ENCODE measurements at places on chromosomes 1 and 21.

GRCh38 chr1:27116232-27116631 is 38.7 kb downstream of the SLC9A1 start:
- no peak for DNase-seq

DNA sequence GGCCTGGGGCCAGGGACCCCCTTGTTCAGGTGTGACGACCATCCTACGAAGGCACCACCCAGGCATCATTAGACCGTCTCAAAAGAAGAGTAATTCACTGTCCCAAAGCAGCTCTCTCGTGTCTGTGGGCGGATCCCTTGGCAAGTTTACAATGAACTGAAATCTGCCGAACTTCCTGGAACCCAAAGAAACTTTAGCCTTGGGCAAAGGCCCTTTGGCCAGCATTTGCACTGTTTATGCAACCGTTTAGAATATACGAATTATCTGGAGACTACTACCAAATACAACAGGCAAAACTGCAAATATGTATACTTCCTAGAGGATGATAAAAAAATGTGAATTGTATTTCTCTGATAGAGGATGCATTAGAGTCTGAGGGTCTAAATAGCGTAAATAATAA is 1.4 kb upstream of the SOD1 start:
- DNase-seq = no peak

DNA sequence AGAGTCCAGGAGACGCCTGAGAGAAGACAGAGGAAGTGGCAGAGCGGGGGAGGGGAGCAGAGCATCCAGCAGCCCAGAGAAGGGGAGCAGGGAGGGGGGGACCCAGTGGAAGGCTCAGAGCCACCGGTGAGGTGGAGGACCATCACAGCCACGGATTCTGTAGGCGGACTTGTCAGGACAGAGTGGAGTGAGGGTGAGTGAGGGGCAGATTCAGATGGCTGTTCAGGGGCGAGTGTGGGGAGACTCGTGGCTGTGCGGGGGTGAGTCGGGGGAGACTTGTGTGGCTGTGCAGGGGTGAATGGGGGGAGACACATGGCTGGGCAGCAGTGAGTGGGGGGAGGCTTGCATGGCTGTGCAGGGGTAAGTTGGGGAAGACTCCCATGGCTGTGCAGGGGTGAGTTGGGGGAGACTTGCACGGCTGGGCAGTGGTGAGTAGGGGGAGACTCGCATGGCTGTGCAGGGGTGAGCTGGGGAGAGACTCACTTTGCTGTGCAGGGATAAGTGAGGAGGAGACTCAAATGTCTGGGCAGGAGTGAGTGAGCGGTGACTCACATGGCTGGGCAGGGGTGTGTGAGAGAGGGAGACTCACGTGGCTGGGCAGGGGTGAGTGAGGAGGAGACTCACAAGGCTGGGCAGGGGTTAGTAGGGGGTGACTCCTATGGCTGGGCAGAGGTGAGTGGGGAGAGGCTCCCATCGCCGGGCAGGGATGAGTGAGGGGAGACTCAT is 56.8 kb upstream of the ABCG1 start:
- DNase-seq = no peak

- no peak for DNase-seq
These were observed 342.1 kb downstream of the DSCAM start for GRCh38 chr21:40504825-40505224.

- no peak for DNase-seq
These were observed 28.1 kb downstream of the ERI3 start for GRCh38 chr1:44326821-44327465.

DNA sequence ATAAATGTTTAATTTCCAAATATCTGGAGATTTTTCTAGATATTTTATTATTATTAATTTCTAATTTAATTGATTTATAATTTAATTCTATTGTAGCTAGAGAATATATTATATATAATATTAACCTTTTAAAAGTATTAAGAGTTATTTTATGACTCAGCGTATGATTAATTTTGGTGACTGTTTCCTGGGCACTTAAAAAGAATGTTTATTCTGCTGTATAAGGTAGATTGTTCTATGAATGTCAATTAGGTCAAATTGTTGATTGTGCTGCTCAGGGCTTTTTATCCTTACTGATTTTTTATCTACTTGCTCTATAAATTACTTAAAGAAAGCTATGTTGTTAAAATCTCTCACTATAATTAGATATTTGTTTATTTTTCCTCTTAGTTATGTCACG is 20.1 kb upstream of the GJA8 start:
- DNase-seq = no peak

DNA sequence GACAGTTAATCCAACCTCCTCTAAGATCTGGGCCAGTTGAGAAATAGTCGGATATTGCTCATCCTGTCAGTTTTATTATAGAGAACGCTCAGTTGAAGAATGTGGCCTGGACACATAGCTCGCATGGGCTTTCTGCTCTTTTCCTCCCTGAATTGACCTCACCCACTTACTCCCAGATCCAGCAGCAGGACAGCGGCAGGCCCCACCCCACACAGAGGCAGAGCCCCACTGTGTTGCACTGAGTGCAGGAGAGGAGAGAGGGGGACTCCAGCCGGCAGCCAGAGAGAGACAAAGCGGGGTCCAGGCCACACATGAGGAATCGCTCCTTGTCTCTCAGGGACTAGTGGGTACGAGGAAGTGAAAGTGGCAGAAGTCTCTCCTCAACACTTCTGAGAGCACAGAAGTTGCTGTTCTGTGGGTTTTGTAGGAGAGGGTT is 78.6 kb downstream of the LAMC1 start:
- no peak for DNase-seq

- no peak for DNase-seq
These were observed 115.7 kb upstream of the CACYBP start for GRCh38 chr1:174884038-174884437.

DNA sequence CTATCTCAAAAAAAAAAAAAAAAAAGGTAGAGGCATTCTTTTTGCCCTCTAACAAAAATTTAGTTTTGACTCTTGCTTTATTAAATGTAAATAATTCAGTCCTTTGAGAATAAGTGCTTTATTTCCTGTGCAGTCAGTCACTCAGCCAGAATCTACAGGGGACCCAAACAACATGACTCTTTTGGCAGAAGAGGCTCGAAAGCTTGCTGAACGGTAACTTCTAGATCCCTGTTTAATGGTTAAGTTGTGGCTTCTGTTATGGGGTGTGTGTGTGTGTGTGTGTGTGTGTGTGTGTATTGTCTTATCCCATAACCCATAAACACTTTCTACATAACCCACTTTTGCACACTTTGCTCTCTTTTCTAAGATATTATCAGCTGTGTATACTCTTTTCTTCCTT is 54.9 kb upstream of the LAMC2 start:
- no peak for DNase-seq

- DNase-seq = peak; percentile 98
These were observed 19.8 kb upstream of the UAP1 start for GRCh38 chr1:162541619-162542141.

- DNase-seq = no peak
These were observed 332.8 kb downstream of the KCTD3 start for GRCh38 chr1:215899901-215900300.

Data from foreskin fibroblast (primary cell).